ENCODE measurements at places on chromosomes 6 and 20.

DNA sequence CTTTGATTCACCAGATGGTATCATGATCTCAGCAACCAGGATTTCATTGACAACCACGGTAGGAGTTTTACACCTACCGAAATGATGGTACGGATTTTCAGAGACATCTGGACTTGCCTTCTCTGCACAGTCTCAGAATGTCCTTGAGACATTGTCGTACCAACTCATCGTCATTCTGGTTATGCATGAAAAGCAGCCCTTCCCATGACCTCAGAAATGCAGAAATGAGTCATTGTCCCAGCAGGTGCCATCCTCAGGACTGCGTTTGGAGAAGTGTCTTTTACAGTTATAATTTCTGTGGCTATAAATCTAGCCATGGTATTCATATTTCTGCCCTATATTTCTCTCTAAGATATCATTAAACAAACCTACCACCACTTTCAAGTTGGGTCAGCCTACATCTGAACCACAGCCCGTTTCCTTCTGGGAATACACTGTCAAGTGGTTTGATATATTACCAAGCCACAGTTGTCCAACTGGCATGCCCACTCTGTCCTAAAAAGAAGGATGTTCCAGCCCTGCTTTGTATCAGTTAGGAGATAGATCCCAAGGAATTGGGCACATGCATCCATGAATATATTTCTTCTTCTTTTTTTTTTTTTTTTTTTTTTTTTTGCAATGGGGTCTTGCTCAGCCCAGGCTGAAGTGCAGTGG is 7.5 kb upstream of the BFSP1 start:
- DNase-seq: no peak

DNA sequence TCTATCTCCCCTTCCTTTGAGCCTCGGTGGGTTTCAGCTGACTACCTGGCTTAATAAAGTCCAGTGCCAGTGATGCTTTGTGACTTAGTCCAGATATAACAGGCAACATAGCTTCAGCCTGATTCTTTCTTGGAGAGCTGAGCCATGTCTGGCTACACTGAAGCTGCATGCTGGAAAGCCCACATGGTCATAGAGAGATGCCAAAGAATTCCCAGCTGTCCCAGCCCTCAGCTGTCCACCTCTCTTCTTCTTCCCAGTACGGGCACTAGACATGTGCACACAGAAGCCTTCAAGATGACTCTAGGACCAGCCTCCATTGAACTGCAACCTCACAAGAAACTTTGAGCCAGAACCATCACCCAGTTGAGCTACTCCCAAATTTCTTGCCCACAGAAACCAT is 154.1 kb upstream of the MYLIP start:
- DNase-seq: no peak

DNA sequence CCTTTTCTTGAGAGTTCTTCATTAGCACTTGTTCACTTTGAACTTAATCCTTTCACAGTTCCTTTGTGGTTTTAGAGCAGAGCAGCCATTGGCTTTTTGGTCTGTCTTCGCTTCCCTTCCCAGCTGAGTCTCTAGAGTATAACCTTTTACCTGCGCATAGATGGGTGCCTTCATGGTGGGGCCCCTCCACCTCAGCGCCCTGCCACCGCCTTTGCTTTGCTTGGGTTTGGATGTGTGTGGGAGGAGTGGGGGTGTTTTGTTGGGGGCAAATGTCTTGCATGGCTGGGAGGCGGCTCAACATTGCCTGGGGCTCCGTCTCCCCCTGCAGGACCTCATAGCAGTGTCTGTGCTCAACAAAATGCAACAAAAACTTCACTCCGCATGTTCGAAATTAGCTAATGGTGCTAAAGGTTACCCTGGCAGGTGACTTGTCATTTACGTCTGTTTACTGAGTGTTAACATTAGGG is 11.9 kb downstream of the PYGB start:
- no peak for DNase-seq

DNA sequence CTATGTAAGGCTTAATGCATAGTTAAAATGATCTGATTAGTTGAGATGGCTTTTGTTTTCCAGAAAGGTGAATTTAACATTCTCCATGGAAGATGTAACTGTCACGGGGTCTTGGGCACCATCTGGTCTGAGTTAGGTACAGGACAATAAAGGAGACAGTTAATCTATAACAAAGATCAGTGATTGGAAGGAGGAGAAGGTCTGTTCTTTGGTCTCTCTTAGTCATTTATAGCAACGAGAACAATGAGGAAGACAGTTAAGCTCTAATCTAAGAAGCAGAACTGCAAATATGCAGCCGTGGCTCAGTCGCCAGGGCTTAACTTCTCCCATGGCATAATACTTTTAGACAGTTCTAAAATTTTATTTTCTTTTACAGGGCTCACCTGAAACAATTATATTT is 405.5 kb upstream of the SULF2 start:
- DNase-seq: no peak

GRCh38 chr6:25842526-25842925 is 10.7 kb upstream of the SLC17A1 start:
- DNase-seq: no peak

Measured in hippocampal formation (tissue), 2 donors.